Dermis microvascular lymphatic vessel endothelial cell (primary cell): ENCODE measurements at places on chromosomes 11 and 22. TPM values are rescaled to one million over a fixed set of nuclear protein-coding genes. Genes with fewer than 3 reads are reported as not detected.

CARD18 gene
- not detected in 2 replicates for total RNA-seq

NLRP10 gene
- under 0.01 TPM in 1 of 2 replicates, not detected in the other for total RNA-seq

VPREB3 gene
- 0.13 TPM in 1 of 2 replicates, not detected in the other for total RNA-seq

ZBED4 gene
- total RNA-seq = 11.0 and 16.4 TPM in 2 replicates

MS4A8 gene
- not detected in 2 replicates for total RNA-seq

- DNase-seq = no peak
Observed at GRCh38 chr11:121071846-121072450, 29.1 kb upstream of the TECTA start.

DNA sequence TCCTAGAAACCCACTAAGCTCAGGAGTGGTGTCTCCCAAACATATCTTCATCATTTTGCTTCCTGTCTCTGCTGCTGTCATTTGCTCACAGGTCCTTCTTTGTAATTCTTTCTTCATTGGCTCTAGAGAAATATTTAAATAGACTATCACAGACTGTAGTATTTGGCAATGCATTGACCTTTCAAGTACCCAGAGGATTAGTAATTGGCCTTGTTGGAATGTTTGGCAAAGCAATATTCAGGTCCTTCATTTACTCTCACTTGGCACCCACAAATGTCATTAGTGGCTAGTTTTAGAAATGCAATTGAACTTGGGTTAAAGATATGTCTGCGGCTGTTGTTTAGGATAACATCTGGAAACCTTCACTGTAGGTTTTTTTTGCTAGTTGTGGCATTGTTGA, 11.6 kb downstream of the OR4C5 start:
- DNase-seq = no peak

DNA sequence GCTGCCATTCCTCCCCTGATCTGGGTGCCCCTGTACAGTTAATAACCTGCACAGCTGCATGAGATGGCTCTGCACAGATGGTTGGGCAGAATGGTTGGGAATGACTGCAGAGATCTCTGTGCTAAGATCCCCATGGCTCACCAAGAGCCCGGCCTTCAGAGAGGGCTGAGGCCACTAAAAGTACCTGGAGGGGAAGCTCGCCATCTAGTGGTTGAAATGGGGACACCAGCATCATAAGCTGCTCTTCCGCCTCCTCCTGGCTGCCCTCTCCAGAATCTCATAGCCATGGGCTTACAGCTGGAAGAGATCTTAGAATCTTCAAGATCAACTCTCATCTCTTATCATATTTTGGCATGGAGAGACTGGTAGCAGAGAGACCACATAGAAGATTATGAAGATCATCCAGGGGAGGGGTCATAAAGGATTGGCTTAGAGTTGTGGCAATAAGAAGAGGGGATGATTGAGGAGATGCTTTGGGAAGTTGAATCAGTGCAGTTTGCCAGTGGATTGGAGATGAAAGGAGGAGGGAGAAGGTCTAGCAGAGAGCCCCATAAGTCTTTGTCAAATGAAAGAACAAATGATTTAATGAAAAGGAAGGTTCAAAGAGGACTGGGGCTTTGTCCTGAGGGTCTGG, 22.0 kb upstream of the TLCD5 start:
- DNase-seq = peak; percentile 59

- DNase-seq = no peak
Observed at GRCh38 chr22:21902296-21903087, 35.0 kb upstream of the MAPK1 start.

DNA sequence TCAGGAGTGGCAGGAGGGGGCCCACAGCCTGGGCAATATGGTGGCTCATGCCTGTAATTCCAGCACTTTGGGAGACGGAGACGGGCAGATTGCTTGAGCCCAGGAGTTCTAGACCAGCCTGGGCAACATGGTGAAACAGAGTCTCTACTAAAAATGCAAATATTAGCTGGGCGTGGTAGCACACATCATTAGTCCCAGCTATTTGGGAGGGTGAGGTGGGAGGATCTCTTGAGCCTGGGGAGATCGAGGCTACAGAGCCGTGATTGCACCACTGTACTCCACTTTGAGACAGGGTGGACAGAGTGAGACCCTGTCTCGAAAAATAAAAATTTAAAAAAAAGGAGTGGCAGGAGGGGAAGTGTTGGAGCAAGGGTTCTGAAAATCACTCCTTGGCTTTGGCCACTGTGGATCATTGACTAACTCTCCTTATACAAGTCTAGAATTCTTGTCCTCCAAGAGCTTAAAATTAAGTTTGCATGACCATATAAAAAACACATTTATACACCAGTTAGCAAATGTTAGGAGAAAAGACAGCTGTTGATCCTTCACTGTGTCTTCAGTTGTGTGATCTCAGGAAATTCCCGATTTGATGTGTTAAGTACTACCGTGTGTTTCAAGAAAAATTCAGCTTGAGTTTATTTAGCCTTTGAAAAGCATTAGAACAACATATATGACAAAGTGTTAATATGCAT, 2.3 kb upstream of the WEE1 start:
- no peak for DNase-seq

DNA sequence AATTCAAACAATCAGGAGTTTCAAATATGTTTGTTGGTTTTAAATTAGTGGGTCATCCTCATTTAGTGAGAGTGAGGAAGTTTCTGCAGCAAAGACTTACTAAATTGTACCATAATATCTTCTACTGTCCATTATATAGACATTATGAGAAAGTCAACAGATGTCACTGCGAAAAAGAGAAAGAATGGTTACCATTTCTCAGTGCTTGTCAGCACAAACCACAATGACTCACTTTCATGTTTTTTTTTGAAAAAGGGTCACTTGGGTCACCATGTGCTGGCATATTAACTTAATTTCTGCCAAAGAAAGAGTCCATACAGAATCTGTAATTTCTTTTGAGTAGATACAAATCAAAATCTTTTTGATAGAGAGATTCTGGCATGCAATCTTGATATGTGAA, 924.6 kb upstream of the FAT3 start:
- no peak for DNase-seq

GRCh38 chr11:115618428-115618827, 114.2 kb upstream of the CADM1 start:
- no peak for DNase-seq

DNA sequence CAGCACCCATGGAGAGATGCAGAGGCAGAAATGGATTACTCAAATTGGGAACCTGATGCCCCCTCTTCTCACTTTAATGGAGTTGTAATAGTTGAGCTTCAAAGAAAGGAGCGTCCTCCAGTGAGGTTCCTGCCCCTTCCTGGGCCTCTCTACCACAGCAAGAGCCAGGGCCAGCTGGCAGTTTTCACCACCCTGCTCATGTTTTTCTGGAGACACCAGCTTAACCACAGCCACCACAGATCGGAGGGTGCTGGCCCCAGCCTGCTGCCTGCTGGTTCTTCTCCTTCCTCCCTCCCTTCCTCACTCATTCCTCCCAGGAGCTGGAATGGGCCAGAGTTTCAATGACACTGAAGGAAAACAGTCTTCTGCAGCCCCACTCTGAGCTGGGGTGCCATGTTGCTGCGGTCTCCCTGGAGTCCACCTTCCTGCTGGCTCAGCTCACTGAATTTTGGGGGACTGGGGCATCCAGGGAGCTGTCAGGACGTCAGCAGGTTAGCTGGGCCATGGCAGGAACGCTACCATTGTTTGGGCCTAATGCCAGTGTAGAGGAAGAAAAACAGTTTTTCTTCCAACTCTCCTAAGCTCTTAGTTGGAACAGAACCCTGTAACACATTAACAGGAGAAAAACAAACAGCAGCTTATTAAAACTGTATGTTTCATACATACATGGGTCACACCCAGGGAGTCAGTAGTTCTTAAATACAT, 57.7 kb downstream of the TRAF6 start:
- DNase-seq = no peak

- no peak for DNase-seq
Observed at GRCh38 chr11:48074425-48075181, 94.2 kb downstream of the PTPRJ start.

DNA sequence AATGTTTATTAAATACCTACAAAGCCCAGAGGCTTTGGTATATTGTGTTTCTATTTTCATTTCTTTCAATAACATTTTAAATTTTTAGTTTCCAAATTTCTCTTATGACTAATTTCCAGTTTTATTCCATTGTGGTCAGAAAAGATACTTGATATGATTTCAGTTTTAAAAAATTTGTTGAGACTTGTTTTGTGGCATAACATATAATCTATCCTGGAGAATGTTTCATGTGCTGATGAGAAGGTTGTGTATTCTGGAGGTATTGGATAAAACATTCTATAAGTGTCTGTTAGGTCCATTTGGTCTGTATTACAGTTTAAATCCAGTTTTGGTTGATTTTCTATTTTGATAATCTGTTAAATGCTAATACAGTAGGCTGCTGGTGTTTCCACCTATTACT, 9.8 kb upstream of the RAG1 start:
- DNase-seq = no peak

DNA sequence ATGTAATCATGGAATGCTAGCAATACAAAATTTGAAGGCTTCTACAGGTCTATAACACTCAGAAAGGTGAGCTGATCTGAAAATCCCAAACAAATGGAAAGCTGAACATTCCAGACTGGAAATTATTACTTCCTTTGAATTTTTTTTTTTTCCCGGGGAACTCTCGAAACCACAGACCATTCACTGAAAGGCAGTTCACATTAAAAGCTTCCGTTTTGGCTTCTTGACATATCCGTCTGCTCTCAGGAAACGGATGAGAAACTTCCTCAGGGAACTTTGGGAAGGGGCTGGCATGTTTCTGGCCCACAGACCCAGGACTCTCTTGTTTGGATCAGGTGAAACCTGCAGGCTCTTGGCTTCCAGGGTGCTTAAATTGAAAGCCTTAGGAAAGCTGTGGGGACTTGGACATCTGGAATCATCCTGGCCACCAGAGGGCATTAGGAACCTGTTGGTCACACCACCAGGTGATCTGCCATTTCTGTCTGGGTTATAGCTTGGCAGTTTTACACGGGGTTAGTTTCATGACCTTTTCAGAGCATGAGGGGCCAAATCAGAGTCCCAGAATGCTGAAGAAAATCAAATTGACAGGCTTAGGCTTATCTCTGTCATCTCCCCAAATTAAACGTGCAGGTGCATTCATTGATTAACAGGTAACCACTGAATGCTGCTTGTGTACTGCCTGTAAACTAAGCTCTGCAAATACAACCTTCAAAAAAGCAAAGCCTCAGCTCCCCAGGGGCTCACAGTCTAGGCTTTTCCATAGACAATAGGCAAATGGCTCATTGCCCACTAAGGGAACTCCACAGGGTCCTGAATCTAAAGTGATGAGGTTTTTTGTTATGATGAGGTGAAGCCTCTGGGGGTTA, 22.7 kb upstream of the GRAMD1B start:
- DNase-seq = peak; percentile 43

DNA sequence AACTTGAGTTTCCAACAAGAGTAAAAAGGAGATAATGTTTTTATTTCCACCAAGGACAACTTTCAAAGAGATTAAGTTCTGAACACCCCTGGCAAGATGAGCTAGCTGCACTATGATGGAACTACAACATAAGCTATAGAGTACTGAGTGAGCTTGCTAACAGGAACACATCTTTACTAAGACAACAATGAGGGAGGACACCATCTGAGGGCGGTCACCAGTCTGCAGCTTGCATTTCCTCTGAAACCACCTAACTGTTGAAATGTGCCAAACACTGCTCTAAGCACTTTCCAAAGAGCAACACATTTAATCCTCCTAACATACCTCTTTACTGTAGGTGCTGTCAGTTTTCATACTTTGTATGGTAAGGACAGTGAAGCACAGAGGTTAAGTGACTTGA, 68.4 kb downstream of the TCF20 start:
- no peak for DNase-seq

DNA sequence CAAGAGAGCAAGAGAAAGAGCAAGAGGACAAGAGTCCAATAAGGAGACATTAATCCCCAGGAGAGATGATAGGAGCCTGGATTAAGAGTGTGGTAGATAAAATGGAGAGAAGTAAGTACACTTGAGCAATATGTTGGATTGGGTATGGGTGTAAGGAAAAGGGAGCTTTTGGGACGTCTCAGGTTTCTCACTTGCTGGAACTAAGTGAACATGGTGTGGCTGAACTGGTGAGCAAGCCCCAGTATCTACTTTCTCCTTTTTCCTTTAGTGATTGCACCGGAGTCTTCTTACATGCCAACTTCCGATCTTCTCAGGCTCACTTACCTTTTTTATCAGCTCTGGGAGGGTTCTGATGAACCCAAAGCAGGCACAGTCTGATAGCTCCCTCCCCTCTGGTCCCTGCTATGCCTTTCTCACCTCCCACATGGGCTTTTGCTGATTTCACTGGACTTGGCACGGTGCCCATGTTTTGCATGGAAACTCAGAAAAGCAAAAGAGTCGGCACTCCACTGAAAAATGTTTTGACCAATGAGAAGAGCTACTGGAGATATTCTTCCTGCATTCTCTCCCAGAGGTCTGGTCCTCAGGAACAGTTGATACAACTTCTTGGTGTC, 14.5 kb upstream of the APLNR start:
- peak; percentile 58 for DNase-seq

DNA sequence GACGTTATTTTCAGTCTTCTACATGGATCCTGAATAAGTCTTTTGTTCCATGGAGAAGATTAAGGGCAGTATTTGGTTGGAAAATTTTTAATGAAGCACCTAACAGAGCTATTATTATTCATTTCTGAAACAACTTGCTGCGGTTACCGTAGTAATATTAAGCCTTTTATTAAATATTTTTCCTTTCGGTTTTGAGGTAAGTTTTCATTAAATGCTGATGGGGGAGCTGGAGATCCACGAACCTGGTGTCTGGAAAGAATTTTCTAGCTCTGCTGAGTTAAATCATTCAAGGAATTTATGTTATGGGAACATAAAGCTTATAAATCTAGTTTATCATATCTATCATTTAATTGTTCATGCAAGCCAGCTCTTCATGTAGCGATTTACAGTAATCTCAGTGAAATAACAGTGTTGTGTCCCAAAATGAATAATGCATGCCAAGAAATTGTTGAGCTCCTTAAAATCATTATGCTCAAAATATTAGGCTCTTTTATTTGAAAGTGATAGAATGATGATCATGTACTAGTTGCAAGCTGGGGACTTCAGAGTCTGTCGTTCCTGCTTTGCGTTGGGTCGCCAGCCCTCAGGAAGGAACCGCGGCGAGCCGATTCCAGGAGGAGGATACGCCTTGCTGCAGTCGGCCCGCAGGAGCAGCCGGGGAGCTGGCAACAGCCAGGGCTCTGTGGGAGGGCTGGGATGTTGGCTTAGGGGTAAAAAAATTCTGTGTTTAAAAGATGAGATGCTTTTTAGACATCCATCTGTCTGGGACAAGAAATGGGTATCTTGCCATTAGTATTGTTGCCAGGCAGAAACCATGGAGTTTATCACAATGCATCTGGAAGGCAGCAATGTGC, 83.1 kb downstream of the TBC1D22A start:
- peak; percentile 56 for DNase-seq

DNA sequence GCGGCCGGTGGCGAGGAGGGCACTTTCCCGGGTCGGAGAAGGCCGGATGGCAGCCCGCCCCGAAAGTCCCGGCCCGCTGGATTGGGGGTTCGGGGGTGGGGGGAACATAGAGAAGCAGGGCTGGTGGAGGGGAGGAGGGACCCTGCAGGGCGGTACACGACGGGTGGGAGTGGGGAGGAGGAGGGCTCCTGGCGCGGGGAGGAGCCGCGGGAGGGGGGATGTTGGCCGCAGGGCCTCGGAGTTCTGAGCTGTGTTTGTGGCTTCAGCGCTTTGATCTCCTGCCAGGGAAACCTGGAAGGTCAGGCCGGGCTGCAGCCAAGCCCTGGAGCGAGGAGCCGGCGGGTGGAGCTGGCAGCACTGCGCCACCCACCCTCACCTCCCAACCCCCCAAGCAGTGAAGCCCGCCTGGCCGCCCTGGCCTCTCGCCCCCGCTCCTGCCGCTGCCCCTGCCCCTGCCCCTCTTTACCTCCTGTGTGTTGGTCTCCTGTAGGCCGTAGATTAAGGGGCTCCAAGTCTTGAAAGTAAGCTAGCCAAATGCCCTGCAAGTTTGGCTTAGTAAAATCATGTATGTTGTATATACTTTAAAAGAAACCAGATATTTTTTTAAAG, 30.9 kb downstream of the C22orf31 start:
- peak; percentile 79 for DNase-seq

- no peak for DNase-seq
Observed at GRCh38 chr11:73556966-73557365, 40.9 kb downstream of the FAM168A start.
